GM18507 (cell line): ENCODE measurements at places on chromosomes 3 and 15.

DNA sequence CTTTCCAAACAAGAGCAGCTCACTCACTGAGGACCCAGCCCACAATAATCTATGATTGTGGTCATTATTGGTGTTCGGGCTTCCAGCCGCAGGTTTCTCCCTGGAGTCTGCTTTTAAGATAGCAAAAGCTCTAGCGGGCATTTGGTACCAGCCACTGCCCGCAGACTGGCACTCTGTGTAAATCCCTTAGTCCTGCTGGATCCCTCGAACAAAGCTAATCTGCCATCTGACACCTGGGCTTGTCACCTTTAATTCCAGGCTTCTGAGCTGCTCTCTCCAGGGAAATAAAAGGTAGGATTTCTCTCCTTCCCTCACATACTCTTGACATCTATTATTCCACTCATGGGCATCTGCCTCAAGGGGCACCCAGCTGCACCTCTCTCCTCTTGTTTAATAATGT is 158.7 kb downstream of the PDCD6IP start:
- no peak for DNase-seq

- no peak for DNase-seq
Observed at GRCh38 chr3:116064646-116065045, 380.6 kb downstream of the LSAMP start.

DNA sequence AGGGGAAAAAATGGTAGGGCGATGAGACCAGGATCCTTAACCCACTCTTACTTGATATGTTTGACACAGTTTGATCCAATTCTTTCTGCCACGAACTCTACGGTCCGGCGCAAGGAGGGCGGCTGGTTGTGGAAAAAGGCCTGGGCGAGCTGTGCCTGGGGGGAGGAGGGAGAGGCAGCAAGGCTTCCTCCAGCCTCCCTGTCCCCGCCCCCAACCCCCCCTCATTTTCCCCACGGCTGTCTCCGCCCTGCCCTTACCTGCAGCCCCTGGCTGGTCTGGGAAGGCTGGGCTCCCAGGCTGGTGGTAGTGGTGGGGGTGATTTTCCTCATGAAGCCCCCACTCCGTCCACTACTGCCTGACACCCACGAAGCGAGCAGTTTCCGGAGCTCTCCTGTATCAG is 8.0 kb downstream of the CDAN1 start:
- DNase-seq: no peak

DNA sequence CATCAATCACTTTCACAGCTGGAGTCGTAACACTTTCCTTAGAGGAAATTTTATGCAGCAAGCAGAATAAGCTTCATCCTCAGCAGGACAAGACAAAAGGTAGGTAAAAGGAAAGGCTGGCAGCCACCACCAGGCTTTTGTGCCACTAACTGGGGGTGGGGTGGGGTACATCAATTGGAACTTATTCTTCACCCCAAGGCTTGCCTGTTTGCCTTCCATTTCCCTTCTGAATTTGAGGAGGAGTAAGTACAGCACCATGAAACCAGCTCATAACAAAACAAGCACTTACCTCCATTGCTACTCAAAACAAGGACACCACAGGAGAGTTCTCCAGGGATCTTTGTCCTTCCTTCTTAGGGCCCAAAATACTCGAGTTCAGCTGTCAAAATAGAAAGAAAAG is 296.8 kb downstream of the ARRDC4 start:
- no peak for DNase-seq

- no peak for DNase-seq
Observed at GRCh38 chr15:98413933-98414546, 234.3 kb upstream of the IGF1R start.

DNA sequence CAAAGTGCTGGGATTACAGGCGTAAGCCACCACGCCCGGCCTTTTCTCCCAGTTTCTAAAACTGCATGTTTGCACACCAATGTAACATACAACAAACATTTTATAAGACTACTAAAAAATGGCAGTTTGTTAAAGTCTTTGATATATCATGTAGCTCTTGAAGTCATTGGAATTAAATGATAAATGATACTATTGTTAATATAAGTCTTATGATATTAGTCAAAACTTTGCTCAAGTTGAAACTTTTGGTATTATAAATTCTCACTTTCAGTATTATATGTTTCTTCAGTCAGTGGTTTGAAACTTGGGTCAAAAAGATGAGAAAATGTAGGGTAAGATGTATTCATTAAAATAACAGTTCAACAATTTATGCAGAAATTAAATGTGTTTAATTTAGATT is 117.6 kb upstream of the TBL1XR1 start:
- DNase-seq: no peak
